Stimulated activated CD4-positive, alpha-beta T cell treated with anti-CD3 and anti-CD28 coated beads, Interleukin-15, amount 100 ng/mL, for 24 hours (primary cell): ENCODE measurements at places on chromosomes 3 and 15.

- no peak for DNase-seq
Measured at GRCh38 chr3:53806182-53807116, 39.8 kb downstream of the CHDH start.

DNA sequence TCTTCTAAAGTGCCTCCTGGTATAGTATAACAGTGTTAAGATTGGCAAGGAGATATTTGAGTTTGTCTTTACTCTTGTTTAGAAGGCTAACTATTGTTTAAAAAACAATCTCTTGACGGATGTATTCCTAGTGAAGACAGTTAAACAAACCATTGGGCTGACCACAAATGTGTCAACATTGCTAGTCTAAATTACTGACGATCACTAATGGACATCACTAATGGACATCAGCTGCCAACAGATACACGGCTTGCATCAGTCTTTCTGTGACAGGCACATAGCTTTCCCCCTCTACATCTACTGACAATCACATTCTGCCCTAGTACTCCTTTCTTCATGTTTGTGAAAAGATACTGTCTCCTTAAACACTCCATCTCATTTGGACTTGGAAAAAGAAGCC lies 57.1 kb upstream of the ETV5 start:
- no peak for DNase-seq

GRCh38 chr15:72047020-72047419 lies 70.9 kb downstream of the MYO9A start:
- no peak for DNase-seq

- peak; percentile 45 for DNase-seq
Measured at GRCh38 chr15:60328852-60329443, 68.8 kb downstream of the ANXA2 start.

- DNase-seq = no peak
Measured at GRCh38 chr3:18079739-18080138, 337.3 kb upstream of the TBC1D5 start.

DNA sequence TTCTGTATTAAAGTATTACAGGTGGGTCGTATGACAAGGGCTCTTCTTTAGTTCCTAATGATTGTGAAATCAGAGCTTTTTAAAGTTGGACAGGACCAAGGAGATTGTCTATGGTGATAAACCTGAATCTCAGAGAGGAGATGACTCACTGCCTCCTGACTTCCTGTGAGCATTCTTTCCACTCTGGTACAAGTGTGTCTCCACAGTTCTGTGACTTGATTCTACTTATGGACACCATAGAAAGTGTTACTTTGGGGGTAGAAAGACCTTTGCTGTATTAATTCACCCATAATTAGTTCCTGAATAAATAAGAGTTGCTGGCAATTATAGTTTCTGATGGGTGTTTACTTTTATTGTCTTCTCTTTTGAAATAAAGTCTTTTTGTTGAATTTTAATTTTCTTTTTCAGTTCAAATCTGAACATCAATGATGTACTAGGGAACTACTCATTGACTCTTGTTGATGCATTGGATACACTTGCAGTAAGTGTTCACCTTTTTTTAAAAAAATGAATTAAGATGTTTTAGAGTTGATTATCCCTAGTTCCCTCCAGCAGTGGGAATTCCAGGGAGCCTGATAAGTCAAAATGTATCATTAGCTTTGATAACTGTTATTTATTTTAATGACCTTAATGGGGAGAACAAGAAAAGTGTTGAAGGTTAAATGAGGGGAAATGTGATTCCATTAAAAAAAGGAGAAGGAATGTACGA lies 7.4 kb downstream of the EDEM1 start:
- peak; percentile 41 for DNase-seq

DNA sequence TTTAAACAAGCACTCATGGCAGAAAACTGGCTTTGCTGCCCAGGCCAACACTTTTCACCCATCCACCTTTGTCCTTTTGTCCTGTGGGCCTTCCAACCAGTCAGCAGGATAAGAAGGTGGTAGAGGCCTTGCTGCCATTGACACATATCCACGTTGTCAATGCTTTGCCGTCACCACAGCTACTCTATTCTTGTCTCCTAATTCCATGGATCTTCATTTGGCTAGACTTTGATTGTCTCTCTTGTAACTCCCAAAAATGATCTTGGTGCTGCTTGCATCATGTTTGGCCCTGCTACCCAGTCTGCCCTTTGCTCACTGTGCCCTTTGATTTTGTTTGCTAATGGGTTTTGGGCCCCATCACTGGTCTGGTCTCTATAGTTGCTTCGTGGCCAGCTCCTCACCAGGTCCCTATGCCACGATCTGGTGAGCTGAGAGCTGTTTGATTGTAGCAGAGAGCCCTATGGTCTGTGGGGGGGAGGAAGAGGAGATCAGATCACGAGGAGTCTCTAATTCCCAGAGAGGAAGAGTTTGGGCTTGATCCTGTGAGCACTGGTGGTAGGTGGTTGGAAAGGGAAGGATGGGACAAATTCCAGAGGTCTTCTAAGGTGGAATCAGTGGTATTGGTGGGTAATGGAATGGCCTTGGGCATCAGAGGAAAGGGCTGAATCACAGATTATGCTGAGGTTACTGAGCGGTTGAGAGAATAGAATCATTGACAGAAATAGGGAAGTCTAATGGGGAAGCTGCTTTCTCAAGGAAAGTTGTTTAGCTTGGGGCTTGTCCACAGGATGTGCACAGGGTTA lies 40.3 kb downstream of the ABHD2 start:
- no peak for DNase-seq

GRCh38 chr3:11648735-11649134 lies 5.0 kb upstream of the VGLL4 start:
- DNase-seq = no peak

- no peak for DNase-seq
Measured at GRCh38 chr15:96869122-96869521, 538.6 kb downstream of the NR2F2 start.

DNA sequence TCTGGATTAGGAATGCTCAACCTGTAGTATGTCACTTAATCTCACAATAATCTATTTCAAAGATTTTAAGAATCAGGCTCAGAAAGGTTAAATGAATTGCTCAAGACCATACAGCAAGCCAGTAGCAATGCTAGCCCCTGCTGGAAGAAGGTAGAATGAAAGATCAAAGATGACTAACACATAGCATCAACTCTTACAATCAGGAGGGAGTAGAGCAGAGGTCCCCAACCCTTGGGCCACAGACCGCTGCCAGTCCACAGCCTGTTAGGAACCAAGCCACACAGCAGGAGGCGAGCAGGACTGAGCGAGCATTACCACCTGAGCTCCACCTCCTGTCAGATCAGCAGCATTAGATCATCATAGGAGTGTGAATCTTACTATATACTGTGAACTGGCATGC lies 15.5 kb upstream of the GATM start:
- DNase-seq = no peak

GRCh38 chr3:43019006-43019809 lies 40.1 kb downstream of the GASK1A start:
- no peak for DNase-seq

DNA sequence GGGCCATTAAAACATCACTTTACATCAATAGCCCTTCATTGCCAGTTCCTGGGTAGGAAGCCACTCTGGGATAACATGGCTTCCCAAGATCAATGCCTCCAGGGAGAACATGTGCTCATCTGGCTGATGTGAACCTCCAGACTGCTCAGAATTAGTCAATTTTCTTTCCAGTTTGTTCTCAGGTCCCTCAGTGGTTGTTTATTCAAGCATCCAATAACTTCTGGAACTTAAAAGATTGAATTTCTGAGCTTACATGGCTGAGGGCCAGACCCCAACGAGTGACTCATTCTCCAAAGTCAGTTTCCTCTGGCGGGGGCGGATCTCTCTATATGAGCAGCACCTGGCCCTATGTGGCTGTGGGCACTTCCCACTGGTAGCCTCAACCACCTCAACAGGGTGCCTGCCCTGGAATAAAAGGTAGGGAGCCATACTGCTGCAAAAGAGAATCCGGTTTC lies 34.0 kb downstream of the LYZL4 start:
- DNase-seq = peak; percentile 76

GRCh38 chr3:102488331-102488730 lies 53.5 kb downstream of the ZPLD1 start:
- DNase-seq = no peak

GRCh38 chr3:195106418-195106906 lies 164.5 kb downstream of the XXYLT1 start:
- DNase-seq = peak; percentile 77
